ENCODE measurements at places on chromosomes 3 and 15. TPM values are rescaled to one million over a fixed set of nuclear protein-coding genes. Genes with fewer than 3 reads are reported as not detected.

- no peak for DNase-seq
Measured at GRCh38 chr3:149000206-149000745, 8.9 kb downstream of the GYG1 start.

DNA sequence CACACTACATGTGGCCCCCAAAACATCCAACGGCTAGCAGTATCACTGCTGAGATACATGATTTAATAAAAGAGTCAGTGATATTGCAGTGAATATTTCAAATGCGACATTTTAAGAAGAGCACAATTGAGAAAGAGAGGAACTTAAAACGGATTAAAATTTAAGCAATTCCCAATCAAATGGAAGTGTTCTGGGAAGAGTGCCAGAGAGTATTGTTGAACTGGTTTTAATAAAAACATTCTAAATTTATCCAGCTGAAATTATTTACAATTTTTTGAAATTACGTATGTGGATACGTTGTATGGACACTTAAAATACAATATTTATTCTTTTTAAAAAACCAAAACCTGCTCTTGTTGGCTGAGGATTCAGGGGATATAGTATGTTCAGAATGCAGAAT, 117.7 kb downstream of the C3orf38 start:
- DNase-seq, result no peak

- no peak for DNase-seq
Measured at GRCh38 chr3:127077505-127078064, 94.7 kb downstream of the PLXNA1 start.

GRCh38 chr3:31132132-31132769, 237.8 kb upstream of the GADL1 start:
- no peak for DNase-seq

DNA sequence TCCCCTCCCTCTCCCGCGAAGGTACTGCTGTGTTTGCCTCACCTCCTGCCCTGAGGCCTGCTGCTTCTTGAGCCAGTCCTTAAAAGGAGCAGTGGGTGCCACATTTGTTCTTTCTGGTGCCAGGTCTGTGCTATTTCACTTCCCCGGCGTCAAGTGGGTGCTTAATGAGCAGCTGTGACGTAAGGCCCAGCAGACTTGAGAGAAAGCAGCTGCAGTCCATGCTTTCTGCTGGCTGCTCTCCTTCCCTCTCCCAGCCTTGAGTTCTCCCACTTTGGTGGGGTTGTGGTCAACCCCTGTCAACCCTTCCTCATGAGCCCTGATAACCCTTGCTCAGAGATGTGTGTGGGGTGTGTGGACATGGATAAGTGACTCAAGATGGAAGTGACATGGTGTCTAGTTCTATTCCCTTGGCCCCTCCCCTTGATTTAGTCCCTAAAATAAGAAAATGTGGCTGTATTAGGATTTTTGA, 6.9 kb downstream of the INAFM2 start:
- no peak for DNase-seq

Gene GRIP2
- not detected for total RNA-seq

Gene ANKRD63
- not detected for total RNA-seq

All from activated CD4-positive, alpha-beta memory T cell treated with anti-CD3 and anti-CD28 coated beads for 36 hours (primary cell).